ENCODE measurements at places on chromosomes 12 and 14.

DNA sequence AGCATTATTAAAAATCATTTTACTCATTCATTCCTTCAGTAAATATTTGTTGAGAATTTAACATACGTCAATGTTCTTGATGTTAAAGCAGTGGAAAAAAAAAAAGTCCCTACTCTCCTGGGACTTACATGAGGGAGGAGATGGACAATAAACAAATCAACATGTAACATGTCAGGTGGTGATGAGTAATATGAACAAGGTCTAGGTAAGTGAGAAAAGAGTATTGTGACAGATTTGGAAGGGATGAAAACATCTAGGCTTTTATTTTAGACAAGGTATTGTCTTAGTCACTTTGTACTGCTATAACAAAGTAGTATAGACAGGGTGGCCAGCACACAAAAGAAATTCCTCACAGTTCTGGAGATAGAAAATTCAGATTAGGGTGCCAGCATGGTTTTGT lies 167.2 kb downstream of the FSCB start:
- DNase-seq, result no peak

GRCh38 chr12:6177642-6178358 lies 22.4 kb upstream of the CD9 start:
- no peak for DNase-seq

DNA sequence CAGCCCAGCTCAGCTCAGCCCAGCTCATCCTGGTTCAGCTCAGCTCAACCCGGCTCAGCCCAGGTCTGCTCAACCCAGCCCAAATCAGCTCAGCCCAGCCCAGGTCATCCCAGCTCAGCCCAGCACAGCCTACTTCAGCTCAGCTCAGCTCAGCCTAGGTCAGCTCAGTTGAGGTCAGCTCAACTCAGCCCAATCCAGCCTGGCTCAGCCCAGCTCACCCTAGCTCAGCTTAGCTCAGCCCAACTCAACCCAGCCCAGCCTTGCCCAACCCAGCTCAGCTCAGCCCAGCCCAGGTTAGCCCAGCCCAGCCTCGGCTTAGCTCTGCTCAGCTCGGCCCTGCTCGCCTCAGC lies 332.3 kb downstream of the TMEM121 start:
- no peak for DNase-seq

DNA sequence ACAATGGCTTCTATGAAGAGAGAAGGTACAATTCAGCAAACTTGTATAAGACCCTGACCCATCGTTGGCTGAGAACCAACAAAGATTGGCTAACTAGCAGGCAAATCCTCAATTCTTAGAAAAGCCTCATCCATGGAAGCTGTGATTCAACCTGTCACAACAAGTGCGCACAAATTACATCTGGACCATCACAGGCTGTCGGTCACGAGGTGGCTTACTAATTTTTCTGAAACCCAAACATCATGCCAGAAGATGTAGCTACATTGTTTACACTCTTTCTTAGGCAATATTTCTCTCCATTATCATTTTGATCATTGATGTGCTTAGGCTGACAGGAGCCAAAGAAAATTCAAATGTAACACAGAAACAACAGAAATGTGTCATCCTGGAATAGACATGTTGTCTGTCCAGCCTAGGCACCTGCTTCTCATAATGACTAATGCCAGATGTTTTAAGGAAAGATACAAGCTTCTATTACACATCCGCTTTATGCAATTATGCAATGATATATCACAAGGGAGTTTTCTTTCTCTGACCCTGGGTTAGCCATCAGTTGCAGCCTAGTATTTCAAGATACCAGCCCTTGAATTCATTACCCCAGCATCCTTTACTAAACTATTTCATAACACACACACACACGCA lies 92.9 kb upstream of the DIO2 start:
- DNase-seq, result no peak

DNA sequence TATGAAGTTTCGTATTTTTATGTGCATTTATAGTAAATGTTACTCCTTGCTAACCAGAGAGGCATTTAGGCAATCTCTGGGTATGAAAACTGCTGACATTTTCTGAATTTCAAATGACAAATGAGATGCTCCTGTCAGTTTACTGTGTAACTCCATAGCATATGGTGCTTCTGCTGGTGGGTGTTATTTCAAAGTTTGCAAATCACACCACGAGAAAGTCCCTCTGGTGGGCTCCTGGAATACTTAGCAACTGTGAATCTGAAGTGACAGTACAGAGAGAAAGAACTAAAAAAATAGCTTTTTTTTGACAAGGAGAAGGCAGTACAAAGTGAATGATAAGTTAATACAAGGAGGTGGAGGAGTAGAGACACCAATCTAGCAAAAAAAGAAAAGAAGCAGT lies 161.5 kb downstream of the DERA start:
- DNase-seq, result no peak

DNA sequence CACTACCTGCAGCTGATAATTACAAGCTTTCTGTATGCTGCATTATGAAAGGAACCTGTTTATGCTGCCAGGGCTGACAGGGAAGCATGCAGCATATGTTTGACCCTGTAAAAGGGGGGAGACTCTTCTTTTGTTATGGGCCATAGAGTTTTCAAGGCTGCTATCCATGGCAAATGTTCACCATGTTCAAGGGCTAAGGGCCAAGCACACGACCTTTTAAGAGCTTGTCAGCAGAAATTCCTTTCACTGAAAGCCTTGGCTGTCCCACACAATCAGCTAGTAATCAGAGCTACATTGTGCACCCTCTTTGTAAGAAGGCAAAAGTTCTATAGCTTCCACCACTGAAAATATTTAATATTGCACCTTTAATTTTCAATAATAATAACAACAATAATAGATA lies 74.2 kb upstream of the MBIP start:
- DNase-seq, result no peak

DNA sequence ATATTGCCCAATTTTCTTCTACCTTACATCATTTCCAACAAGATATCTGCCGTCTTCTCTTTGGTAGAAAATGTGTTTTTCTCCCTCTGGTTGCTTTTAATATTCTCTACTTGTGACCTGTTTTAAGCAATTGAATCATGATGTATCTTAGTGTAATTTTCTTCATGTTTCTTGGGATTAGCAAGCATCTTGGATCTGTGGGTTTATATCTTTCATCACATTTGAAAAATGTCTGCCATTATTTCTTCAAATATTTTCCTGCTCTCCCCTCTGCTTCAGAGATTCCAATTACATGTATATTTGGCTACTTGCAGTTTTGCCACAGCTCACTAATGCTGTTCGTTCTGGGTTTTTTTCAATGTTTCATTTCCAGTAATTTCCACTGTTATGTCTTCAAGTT lies 30.1 kb downstream of the CKAP4 start:
- DNase-seq, result no peak

GRCh38 chr14:47606566-47606965 lies 68.8 kb downstream of the MDGA2 start:
- DNase-seq, result no peak
